T-helper 17 cell (primary cell): ENCODE measurements at places on chromosomes 5 and 9. TPM values are rescaled to one million over a fixed set of nuclear protein-coding genes. Genes with fewer than 3 reads are reported as not detected.

The C6 gene
- total RNA-seq, result not detected

The SLC4A9 gene
- total RNA-seq, result not detected

The GEMIN5 gene
- 6.8 TPM for total RNA-seq

The C9orf153 gene
- 0.92 TPM for total RNA-seq

The SHLD3 gene
- 11.9 TPM for total RNA-seq

The RNF130 gene
- 15.3 TPM for total RNA-seq

The ACOT12 gene
- total RNA-seq, result not detected

The SH3TC2 gene
- total RNA-seq, result 0.72 TPM

The POMT1 gene
- total RNA-seq, result 54.0 TPM

The TEX48 gene
- not detected for total RNA-seq

The PCDHA12 gene
- total RNA-seq, result not detected

The PLEKHG4B gene
- not detected for total RNA-seq

The SLC45A2 gene
- total RNA-seq, result not detected

The TMEM215 gene
- not detected for total RNA-seq

The SPATA31E1 gene
- not detected for total RNA-seq

The ADGRD2 gene
- not detected for total RNA-seq

The PCDHA4 gene
- not detected for total RNA-seq

The CERCAM gene
- total RNA-seq, result 0.25 TPM

The STC2 gene
- not detected for total RNA-seq

The ENC1 gene
- 0.70 TPM for total RNA-seq

The PCDHGA9 gene
- not detected for total RNA-seq

The LIX1 gene
- not detected for total RNA-seq

The KIF12 gene
- total RNA-seq, result not detected

The PCDH1 gene
- total RNA-seq, result 0.87 TPM

The NDST1 gene
- total RNA-seq, result 13.7 TPM

The PJA2 gene
- 68.0 TPM for total RNA-seq

The WDR31 gene
- 0.86 TPM for total RNA-seq

The TMEFF1 gene
- total RNA-seq, result not detected

The CCL27 gene
- not detected for total RNA-seq

The TMEM171 gene
- total RNA-seq, result 0.50 TPM

The CCDC187 gene
- not detected for total RNA-seq

The C8G gene
- total RNA-seq, result 2.7 TPM

The S1PR3 gene
- total RNA-seq, result 1.7 TPM

The IL33 gene
- total RNA-seq, result not detected

The FBN2 gene
- 0.16 TPM for total RNA-seq

The FOXD4L6 gene
- not detected for total RNA-seq

The ZNF366 gene
- total RNA-seq, result 0.39 TPM

The SPINK5 gene
- not detected for total RNA-seq

The INSL4 gene
- 0.16 TPM for total RNA-seq

The NFIB gene
- total RNA-seq, result 0.12 TPM

The TSSK1B gene
- total RNA-seq, result not detected

The TMEM174 gene
- total RNA-seq, result not detected

The GFPT2 gene
- 0.80 TPM for total RNA-seq
